ENCODE measurements at places on chromosomes 7 and 10. TPM values are rescaled to one million over a fixed set of nuclear protein-coding genes. Genes with fewer than 3 reads are reported as not detected.

GRCh38 chr7:102992938-102993717 is 80.3 kb downstream of the LRRC17 start:
- no peaks in the 10 kb centered on the region for H3K36me3 ChIP-seq
- H3K27me3 ChIP-seq = no peaks in the 10 kb centered on the region
- no peak overlapping the region for H3K4me3 ChIP-seq
- H3K27ac ChIP-seq = no peak overlapping the region
- H3K4me1 ChIP-seq = no peaks in the 10 kb centered on the region
- no peak for DNase-seq

GRCh38 chr7:105992905-105993304 is 29.8 kb downstream of the CDHR3 start:
- H3K27ac ChIP-seq = no peak overlapping the region
- no peaks in the 10 kb centered on the region for H3K27me3 ChIP-seq
- no peak overlapping the region for H3K4me3 ChIP-seq
- H3K4me1 ChIP-seq = peaks cover 6% of the 10 kb centered on the region
- DNase-seq = no peak

- H3K36me3 ChIP-seq = no peaks in the 10 kb centered on the region
- H3K4me1 ChIP-seq = peaks cover 8% of the 10 kb centered on the region
- no peak overlapping the region for H3K27ac ChIP-seq
- DNase-seq = no peak
These were observed 4.7 kb upstream of the CCNJ start for GRCh38 chr10:96038476-96039387.

DNA sequence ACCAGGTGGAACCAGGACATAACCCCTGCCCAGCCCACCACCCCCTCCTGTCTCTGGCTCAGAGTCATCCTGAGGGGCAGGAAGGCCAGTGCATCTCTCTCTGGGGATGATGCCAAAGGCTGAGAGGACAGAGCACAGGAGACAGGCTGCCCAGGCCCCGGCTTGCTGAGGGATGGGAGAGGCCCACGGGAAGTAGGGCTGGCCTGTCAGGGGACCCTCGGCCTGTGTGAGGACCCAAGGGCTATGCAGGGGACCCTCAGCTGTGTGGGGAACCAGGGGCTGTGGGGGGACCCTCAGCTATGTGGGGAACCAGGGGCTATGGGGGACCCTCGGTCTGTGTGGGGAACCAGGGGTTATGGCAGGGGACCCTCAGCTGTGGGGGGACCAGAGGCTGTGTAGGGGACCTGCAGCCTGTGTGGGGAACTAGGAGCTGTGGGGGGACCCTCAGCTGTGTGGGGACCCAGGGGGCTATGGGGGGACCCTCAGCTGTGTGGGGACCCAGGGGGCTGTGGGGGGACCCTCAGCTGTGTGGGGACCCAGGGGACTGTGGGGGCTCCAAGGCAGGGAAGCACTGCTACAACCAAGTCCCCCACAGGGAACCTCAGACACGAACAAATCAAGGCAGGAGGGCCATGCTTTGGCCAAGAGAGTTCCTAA is 27.7 kb downstream of the EBF3 start:
- H3K36me3 ChIP-seq = no peaks in the 10 kb centered on the region
- no peak overlapping the region for H3K4me3 ChIP-seq
- H3K27ac ChIP-seq = peak overlapping the region; percentile 60
- no peaks in the 10 kb centered on the region for H3K27me3 ChIP-seq
- H3K4me1 ChIP-seq = no peaks in the 10 kb centered on the region

GRCh38 chr10:97574374-97575126 is 2.0 kb downstream of the ANKRD2 start:
- no peak overlapping the region for H3K27ac ChIP-seq
- DNase-seq = peak; percentile 66
- no peak overlapping the region for H3K4me3 ChIP-seq
- H3K36me3 ChIP-seq = peaks cover 3% of the 10 kb centered on the region
- H3K4me1 ChIP-seq = no peaks in the 10 kb centered on the region
- no peaks in the 10 kb centered on the region for H3K27me3 ChIP-seq

DNA sequence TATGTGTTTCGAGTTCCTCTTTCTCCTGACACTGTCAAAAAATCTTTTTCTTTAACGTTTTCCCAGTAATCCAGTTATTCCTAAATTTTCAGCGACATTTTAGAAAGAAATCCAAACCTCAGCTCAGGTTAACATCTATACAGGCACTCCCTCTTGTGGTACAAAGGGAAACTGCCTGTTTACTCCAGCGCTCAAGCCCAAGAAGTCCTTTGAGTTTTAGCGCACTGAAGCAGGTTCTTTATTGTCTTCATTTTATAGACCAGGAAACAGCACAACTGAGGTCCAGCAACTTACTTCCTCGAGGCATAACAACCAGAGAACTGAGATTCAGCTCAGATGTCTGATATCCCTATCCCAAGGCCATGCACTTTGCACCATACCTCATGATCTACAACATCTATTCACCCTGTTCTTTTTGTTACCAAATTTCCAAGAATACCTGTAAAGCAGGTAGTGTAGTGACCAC is 287.2 kb upstream of the MKLN1 start:
- no peak overlapping the region for H3K27ac ChIP-seq
- DNase-seq = peak; percentile 83

DNA sequence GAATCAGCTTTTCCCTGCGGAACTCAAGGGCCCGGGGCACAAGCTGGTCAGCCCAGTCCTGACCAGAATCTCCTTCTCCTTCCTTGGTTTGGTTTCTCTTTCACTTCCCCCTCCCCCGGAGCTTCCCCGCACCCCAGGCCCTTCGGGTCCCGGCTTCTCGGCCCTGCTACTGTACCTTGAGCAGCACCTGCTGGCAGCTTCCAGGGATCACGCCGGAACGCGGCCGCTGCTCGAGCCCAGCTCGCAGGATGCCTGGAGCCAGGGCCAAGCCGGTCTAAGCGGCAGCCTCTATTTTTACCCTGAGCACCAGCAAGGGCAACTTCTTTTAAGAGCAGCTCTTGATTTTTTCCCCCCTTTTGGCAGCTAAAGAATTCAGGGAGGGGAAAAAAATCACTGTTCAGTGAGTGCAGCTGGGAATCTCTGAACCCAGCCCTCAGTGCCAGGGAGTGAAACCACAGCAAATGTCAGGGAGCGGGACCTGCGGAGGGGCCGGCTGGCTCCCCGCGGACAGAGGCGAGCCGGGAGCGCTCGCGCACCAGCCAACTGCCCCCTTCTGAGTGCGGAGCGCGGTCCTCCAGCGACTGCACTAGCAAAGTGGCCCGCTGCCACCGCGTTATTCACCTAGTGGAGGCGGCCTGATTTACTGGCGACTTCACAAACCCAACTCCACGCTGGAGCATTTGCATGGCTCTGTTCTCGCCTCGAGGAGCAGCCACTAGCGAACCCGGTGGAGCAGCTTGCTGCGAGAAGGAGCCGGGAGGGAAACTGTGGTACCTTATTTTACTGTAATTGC is 2.4 kb upstream of the INHBA start:
- peaks cover 70% of the 10 kb centered on the region for H3K27me3 ChIP-seq
- H3K4me3 ChIP-seq = peak overlapping the region; percentile 76
- H3K4me1 ChIP-seq = no peaks in the 10 kb centered on the region
- no peak overlapping the region for H3K27ac ChIP-seq
- DNase-seq = peak; percentile 97

GRCh38 chr7:15399441-15399840 is 162.4 kb downstream of the AGMO start:
- no peak for DNase-seq
- no peaks in the 10 kb centered on the region for H3K36me3 ChIP-seq
- H3K4me1 ChIP-seq = no peaks in the 10 kb centered on the region
- H3K27ac ChIP-seq = no peak overlapping the region
- H3K27me3 ChIP-seq = no peaks in the 10 kb centered on the region

DNA sequence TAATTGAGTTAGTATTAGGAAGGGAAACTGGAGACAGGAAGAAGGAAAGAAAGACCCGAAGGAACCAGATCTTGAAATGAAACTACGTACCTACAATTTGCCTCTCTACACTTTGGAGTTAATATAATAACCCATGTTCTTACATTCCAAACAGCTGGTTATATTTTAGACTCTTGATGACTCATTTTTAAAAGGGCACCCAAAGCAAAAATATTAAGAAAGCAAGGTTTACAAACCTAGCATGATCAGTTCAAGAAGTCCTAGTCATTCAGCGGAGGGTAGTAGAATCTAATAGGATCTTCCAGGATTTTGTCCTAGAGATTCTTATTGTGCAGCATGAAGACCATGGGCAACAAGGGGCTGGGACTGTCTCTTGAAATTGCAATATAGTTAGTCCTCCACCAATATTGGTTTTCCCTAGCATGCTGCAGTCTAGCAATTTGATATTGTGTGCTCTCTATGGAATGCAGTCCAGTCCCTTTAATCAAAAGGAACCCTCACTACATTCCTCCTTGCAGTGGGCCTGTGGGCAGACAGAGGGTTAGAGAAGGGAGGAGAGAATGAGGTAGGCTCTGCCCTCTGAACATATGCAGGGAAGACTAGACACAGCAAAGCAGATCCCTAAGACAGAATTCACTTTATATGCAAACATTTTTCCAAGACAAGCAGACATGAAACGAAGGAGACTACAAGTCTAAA is 230.3 kb downstream of the INHBA start:
- no peaks in the 10 kb centered on the region for H3K36me3 ChIP-seq
- H3K4me3 ChIP-seq = no peak overlapping the region
- no peak for DNase-seq
- H3K27me3 ChIP-seq = no peaks in the 10 kb centered on the region

- peaks cover 5% of the 10 kb centered on the region for H3K4me1 ChIP-seq
- H3K27me3 ChIP-seq = no peaks in the 10 kb centered on the region
- H3K36me3 ChIP-seq = no peaks in the 10 kb centered on the region
- peak; percentile 70 for DNase-seq
These were observed 7.3 kb downstream of the ASB13 start for GRCh38 chr10:5658871-5659618.

- H3K27me3 ChIP-seq = no peaks in the 10 kb centered on the region
- H3K4me3 ChIP-seq = no peak overlapping the region
- DNase-seq = no peak
- no peaks in the 10 kb centered on the region for H3K36me3 ChIP-seq
- no peak overlapping the region for H3K27ac ChIP-seq
- H3K4me1 ChIP-seq = no peaks in the 10 kb centered on the region
These were observed 28.4 kb upstream of the ZNF467 start for GRCh38 chr7:149801816-149802215.

RABGEF1 gene
- total RNA-seq = 22.2 TPM

ZNF425 gene
- 1.6 TPM for total RNA-seq

ZCWPW1 gene
- total RNA-seq = 2.3 TPM

FOXI2 gene
- total RNA-seq = 17.0 TPM

SSMEM1 gene
- total RNA-seq = not detected

FOXP2 gene
- 13.3 TPM for total RNA-seq

POLR2J2 gene
- total RNA-seq = 7.2 TPM

SPDYE1 gene
- not detected for total RNA-seq

GPNMB gene
- total RNA-seq = 0.99 TPM

RARRES2 gene
- 47.6 TPM for total RNA-seq

Measured in endodermal cell (in vitro differentiated cells).